ENCODE measurements at places on chromosomes 3 and 15.

DNA sequence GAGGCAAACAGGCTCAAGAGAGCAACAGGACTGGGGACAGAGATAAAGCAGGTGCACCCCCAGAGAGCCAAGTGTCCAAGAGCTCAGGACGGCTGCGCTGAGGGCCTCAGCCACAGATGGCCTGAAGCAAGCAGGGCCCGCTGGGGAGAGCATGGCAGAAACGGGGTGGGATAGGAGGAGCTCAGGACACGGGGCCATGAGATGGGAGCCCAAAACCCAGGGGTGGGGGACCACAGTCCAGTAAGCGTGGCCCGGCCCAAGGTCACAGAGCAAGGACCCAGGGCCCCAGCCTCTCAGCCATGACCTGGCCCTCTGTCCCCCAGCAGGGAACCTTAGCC lies 9.5 kb downstream of the DUSP7 start:
- DNase-seq: no peak

DNA sequence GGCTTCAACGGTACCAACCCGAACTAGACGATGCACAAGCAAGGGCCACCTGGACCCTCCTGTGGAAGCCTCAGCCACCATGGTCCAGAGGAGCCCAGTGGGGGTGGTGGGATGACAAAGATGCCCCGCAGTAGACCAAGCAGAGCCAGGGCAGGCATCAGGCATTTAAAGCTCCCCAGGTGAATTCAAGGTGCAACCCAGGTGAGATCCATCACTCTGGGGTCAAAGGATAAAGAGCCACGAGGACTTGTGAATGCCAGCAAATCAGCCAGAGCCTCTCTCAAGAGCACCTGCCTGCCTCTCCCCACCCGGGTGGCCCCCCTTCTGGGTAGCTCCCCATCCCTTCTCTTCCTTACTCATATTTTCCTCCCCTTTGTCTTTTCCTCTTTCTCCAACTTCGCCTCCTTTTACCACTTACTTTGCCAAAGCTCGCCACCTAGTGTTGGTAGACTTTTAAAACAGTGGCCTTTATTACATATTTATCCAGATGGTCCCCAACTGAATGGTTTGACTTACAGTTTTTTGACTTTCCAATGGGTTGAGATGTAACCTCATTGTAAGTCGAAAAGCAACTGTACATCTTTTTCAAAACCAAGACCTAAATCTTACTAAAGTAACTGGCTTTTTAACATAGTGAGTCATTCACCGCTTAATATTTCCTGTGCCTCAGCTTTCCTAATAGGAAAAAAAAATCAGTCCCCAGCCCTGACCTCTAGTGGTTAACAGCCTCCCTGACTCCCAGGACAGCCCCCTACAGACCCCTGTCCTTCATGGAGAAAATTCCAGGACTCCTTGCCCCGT lies 18.8 kb downstream of the PLA2G4F start:
- no peak for DNase-seq

DNA sequence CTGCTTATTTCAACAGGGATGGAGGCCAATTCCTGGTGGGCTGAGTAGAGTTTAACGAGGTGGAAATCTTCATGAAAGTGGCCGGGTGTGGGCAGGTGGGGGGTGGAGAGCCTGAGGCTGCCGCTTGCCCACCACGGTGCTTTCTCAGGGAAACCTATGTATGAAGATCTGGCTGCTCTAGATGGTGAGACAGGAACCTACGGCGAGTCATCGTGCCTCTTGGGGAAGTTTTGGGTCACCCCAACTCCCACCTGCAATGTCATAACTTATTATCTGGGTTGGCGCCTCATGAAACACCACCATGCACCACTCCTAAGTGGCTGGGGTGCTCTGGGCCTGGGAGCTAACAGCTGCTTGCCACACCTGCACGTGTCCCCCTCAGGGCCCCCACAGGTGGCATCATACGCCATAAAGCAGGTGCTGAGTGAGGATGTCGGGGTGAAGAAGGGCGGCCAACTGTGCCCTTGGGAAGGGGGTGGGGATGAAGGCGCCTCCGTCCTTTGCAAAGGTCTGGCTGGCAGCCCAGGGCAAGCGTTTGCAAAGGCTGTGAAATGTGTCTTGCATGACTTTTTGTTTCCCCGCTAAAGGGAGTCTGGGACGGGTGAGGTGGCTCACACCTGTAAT lies 27.9 kb upstream of the SNRPA1 start:
- no peak for DNase-seq

DNA sequence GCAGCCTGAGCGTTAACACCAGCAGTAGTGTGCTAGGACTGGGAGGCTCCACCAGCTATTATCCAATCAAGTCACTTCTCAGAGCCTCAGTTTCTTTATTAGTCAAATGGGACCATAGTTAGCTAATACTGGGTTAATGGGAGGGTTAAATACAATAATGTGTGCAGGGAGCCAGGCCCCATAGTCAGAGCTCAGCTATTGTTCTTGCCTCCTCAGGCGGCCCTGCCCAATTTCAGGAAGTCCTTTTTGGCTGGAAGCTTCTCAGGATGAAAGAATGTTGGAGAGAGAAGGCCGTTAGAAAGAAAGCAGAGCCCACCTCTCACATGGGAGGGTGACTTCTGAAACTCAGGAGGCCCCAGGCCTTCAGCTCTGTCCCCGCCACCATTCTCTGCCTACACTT lies 39.5 kb upstream of the SMAD6 start:
- no peak for DNase-seq

DNA sequence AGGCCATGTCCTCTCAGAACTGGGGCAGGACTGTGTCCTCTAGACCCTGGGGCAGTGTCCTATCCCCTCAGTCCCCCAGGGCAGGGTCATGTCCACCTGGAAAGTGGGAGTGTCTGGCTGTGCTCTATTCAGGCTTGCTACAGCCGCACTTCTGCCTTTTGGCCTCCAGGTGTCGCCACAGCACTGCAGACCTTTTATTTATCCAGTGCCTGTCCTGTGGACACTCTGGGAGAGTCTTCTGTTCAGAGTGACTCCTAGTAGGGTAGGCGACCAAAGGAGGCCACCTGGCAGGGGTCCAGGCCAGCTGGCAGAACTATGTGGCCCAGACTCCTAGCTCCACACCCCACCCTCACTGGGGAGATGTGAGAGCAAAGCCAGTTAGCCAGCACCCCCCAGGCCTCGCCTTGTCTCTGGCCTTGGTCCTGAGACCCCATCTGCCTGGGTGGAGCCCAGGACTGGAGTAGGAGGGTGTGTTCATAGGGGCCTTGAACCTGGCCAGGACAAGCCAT lies 3.9 kb downstream of the TMIE start:
- DNase-seq: peak; percentile 56

GRCh38 chr3:105571005-105571404 lies 204.3 kb downstream of the ALCAM start:
- DNase-seq: no peak

GRCh38 chr15:34701536-34701935 lies 53.3 kb downstream of the GJD2 start:
- no peak for DNase-seq

DNA sequence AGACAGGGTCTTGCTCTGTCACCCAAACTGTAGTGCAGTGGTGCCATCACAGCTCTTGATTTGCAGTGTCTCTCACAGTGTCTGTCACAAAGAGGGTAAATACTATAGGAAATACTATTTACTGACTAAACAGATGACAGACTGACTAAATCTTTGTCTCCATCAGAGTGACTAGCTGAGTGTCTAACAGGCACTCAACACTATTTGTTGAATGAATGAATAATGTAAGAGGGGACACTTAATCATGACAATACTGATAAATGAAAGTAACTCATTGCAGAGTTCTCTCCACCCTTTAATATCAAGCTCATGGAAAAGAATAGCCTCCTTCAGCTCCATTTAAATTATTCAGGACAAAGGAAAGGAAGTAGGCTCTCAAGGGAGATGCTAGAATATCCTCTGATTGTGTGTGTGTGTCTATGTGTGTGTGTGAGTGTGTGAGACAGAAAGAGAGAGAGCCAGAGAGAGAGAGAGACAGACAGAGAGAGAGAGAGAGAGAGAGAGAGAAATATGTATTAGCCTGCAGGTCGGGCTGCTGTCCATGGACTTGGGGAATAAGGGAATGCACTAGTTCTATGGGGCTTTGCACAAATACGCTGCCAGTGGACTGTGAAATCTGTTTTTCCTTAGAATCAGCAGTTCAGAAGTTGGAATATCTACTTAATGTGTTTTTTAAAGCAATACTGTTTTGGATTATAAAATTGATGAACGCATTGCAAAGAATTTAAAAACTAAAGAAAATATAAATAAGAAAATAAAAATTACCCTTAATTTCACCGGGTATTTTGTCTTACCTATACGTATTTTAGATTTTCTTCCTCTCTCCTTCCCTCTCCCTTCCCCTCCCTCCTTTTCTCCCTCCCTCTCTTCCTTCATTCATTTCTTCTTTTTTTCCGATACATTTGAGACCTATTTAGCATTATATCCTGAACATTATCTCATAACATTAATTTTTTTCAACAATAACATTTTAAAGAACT lies 132.9 kb upstream of the LRIG1 start:
- DNase-seq: peak; percentile 74

- no peak for DNase-seq
Observed at GRCh38 chr3:113721636-113722035, 24.4 kb downstream of the NAA50 start.

GRCh38 chr15:72833561-72833960 lies 50.0 kb upstream of the ADPGK start:
- DNase-seq: no peak

DNA sequence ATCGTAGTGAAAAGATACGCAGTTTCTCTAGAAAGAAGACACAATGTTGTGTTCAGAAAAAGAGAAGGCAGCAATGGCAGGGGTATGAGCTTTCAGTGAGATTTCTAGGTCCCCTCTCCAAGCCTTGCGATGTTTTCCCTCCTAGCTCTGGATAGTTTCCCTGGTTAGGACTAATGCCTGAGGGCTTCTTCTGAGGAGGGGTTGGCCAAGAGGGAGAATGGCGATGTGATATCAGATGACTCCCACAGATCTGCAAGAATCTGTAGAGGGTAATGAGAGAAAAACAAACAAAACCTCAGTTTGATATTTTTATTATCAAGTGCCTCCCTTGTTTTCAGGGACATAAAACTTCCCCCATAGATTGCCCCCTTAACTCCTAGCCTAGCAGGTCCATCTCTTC lies 4.1 kb upstream of the CLDN1 start:
- no peak for DNase-seq

- DNase-seq: peak; percentile 82
Observed at GRCh38 chr3:170811928-170812591, 57.9 kb downstream of the RPL22L1 start.

- DNase-seq: no peak
Observed at GRCh38 chr3:38958026-38958720, 93.6 kb downstream of the SCN11A start.

GRCh38 chr3:87109465-87109864 lies 117.6 kb upstream of the CHMP2B start:
- DNase-seq: no peak

DNA sequence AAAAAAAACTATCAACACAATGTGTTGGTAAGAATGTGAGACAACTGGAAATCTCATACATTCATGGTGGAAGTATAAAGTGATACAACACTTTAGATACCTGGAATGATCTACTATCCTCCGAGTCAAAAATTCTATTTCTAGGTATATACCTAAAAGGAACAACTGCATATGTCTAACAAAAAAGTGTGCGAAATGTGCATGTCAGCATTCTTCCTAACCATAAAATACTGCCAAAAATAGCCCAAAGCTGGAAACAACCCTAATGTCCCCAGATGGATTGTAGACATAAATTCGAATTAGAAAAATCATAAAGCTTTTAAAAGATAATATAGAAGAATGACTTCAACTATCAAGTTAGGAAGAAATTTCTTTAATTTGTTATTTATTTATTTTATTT lies 51.2 kb upstream of the FGF12 start:
- DNase-seq: no peak

DNA sequence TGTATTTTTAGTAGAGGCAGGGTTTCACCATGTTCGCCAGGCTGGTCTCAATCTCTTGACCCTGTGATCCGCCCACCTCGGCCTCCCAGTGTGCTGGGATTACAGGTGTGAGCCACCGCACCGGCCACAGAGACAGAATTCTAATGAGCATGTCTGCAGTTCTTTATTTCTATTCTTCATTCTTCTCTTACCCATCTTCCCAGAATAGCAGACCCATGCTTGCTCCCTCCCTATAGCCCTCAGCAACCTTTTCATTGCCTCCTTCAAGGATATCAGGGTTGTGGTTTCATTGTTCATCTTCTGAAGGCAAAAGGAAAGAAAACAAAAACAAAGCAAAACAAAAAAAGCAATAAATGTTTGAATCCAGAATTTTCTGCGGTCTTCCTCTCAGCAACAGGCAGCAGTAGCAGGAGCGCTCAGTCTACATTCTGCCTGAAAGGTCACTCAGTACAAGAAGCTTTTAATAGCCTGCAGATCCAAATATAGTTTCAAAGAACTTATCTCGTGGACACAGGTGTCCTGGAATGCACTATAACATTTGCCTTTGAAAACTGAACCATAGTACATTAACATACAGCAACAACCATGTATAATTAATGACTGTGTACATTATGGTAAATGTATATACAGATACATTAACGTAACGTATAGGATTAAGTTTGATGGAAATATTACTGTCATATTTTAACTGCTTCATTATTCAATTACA lies at the start of gene SMCO1:
Gene SMCO1, minus strand, starts transcription at position 434 of the 709 bp plus-strand sequence. Its CDS starts 137 bp downstream, at position 297.
- no peak for DNase-seq

DNA sequence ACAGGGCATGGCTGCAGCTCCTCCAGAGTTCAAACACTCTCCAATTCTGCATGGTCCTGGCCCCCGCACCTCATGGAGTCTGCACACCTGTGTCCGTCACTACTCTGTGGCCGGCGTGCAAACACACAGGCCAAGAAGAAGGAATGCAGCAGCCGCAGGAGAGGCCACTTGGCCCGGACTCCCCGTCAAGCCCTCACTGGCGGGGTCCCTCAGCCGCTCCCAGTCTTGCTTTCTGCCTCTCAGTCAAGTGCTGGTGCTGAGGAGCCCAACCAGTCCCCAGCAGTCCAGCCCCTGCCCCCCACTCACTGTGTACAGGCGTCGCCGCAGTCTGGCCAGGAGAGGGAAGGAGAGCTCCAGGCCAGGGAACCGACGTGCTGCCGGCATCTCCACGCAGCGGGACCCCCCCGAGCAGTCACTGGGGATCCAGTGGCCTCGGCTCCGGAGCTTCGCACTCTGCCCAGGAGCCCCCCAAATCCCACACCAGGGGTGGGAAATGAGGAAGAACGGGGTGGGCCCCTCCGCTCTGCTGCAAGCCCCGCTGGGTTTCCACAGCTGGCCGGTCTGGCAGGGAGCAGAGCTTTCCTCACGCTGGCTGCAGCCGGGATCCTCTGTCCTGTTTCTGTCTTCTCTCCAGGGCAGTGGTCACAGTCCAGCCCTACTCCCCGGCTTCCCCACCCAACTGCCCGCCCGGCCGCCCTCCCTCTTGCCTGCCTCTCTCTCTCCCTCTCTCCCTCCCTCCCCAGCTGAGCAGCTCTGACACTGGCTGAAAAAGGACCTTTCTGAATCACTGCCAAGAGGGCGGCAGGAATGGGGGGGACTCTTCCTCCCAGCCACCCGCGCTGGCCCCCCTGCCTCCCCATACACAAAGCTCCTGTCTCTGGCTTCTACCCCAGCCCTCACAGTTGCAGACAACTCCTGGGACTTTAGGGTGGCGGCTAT lies 16.0 kb downstream of the TNK2 start:
- no peak for DNase-seq

- no peak for DNase-seq
Observed at GRCh38 chr3:39094851-39095677, 12.4 kb downstream of the GORASP1 start.

GRCh38 chr3:120071259-120071658 lies 23.0 kb downstream of the GSK3B start:
- DNase-seq: no peak

GRCh38 chr3:197847866-197848401 lies 56.9 kb downstream of the LRCH3 start:
- peak; percentile 31 for DNase-seq

- no peak for DNase-seq
Observed at GRCh38 chr3:69454204-69454787, 68.4 kb upstream of the FRMD4B start.

GRCh38 chr15:57444877-57445513 lies 68.7 kb downstream of the CGNL1 start:
- DNase-seq: no peak

All from NCI-H2029 treated with DMSO at 0.1 percent for 48 hours (cell line).